ENCODE measurements at places on chromosomes 2 and 18.

- no peak for DNase-seq
Measured at GRCh38 chr2:7609974-7610373, 692.8 kb downstream of the RNF144A start.

DNA sequence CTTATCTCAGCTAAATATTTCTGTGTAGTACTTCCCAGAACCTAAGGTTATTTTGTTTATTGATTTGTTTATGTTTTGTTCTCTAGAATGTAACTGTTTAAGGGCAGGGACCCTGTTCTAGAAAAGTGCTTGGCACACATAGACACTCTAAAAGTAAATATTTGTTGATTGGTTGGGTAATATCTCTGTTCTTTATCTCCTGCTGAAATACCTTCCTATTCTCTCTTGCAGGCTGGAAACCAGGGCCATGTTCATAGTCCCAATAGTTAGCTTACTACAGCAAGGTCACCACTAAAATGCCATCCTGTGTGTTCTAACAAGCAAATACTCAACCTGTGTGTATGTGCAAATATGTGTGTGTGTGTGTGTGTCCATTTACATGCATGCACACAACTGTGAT is 375.6 kb upstream of the MEIS1 start:
- DNase-seq: no peak

- no peak for DNase-seq
Measured at GRCh38 chr2:162242586-162243280, 512 bp downstream of the FAP start.

DNA sequence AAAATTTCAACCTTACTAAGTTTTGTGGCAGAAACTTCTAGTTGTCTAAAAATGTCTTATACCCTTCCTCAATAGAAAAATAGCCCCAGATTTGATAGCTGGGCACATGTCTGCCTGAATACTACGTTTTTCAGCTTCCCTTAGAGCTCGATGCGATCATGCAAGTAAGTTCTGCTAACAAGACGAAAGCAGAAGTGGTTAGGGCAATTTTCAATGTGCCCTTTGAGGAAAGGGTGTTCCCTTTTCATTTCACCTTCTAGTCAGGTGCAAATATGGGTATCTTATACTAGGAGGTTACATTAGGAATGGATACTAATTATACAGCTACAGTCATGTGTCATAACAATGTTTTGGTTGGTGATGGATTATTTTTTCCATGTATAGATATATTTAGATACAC is 1572.1 kb upstream of the LRRTM1 start:
- no peak for DNase-seq

DNA sequence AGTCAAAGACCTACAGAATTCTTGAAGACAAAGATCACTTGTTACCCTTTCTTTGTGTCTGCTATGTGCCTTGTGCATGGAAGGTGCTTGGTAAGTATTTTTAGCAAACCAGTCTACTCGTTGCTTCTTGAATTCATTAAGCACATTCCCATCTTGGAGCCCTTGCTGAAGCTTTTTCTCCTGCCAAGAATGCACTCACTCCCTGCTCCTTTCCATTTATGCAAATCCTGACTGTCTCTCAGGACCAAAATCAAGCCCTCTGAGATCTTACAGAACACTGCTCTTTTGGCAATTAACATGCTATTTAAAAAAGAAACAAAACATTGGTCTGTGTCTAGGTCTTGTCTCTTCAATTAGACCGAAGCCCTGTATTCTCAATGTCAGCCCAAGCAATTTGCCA is 75.8 kb downstream of the CLHC1 start:
- no peak for DNase-seq

- no peak for DNase-seq
Measured at GRCh38 chr2:114127372-114127771, 237.5 kb downstream of the ACTR3 start.

- no peak for DNase-seq
Measured at GRCh38 chr2:171763602-171764001, 76.3 kb downstream of the DYNC1I2 start.

DNA sequence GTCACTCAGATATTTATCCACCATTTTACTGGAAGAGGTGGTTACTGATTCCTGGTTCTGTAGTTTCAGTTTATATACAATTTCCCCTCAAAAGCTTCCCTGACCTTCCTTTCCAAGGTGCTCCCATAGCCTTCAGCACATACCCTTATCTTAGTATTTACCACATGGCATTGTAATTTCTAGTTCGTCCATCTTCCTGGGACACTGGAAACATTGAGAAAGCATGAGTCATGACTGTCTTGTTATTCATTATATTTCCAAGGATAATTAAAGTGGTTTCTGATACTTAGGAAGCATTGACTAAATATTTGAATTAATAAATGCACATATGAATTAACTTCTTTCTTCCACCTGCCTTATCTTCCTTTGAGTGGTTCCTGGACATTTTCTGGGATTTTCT is 203.8 kb downstream of the ETAA1 start:
- DNase-seq: no peak

DNA sequence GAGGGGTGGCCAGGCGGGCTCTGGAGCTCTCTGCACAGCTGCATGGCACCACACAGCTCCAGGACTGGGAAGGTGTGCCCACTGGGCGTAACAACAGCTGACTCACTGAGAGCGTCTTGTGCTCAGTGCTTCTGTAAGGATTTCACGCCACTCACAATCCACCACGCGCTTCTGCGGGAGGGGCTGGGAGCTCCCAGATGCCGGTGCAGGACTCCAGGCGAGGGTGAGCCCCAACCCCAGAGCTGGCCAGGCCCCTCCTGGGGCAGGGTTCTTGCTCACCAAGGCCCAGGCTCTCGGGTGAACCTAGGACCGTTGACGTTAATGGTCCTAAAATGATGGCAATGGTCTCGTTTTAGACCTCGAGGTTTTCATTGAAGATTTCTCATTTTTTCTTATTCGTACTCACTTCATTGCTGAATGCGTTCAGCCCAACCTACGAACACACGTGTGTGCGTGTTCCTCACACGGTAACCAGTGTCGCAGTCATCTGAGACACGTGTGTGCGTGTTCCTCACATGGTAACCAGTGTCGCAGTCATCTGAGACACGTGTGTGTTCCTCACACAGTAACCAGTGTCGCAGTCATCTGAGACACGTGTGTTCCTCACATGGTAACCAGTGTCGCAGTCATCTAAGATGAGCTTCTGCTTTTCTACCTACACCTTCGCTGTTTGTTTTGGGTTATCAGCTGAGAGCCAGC is 38.4 kb upstream of the ZNF236 start:
- DNase-seq: no peak

- DNase-seq: no peak
Measured at GRCh38 chr2:46416739-46417403, 62.5 kb upstream of the TMEM247 start.

DNA sequence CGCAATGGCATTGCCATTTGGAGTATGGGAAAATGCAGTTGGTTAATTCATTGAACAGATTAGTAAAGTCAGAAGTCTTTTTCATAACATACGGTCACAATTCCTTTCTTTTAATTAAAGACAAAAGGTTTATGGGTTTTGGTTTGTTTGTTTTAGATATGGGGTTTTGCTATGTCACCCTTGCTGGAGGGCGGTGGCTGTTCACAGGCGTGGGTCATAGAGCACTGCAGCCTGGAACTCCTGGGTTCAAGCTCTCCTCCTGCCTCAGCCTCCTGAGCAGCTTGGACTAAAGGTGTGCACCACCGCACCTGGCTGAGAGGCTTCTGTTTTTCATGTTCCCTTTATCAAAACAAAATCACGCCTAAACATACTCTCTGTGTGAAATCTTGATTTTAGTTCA is 18.7 kb upstream of the ELAC1 start:
- DNase-seq: no peak

GRCh38 chr2:43491065-43491639 is 104.7 kb downstream of the THADA start:
- no peak for DNase-seq

Measured in H1 (cell line).